Lower lobe of right lung (tissue), 2 donors: ENCODE measurements at places on chromosomes 4 and X. TPM values are rescaled to one million over a fixed set of nuclear protein-coding genes. Genes with fewer than 3 reads are reported as not detected.

CNOT6L gene
- total RNA-seq = 54.1 TPM

LRRC66 gene
- total RNA-seq = 0.21 TPM

DNA sequence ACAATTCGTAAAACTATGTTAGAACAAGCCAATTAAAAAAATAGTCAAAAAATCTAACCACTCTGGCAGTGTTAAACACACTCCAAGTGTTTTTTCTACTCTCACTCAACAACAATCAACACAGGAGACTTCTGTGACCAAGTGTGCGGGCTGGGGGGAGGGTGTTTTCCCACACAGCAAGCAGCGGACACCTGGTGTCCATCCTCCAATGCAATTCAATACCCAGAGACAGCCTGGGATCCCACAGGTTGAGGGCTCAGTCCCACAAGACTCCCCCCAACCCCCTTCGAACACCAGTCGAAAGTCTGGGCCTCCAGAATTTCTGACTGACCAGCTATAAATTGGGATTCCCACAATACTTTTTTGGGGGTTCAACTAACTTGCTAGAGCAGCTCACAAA lies 8.3 kb upstream of the PIM2 start:
- no peak for DNase-seq

- no peak for DNase-seq
Measured at GRCh38 chrX:15815779-15816437, 25.6 kb downstream of the ZRSR2 start.

DNA sequence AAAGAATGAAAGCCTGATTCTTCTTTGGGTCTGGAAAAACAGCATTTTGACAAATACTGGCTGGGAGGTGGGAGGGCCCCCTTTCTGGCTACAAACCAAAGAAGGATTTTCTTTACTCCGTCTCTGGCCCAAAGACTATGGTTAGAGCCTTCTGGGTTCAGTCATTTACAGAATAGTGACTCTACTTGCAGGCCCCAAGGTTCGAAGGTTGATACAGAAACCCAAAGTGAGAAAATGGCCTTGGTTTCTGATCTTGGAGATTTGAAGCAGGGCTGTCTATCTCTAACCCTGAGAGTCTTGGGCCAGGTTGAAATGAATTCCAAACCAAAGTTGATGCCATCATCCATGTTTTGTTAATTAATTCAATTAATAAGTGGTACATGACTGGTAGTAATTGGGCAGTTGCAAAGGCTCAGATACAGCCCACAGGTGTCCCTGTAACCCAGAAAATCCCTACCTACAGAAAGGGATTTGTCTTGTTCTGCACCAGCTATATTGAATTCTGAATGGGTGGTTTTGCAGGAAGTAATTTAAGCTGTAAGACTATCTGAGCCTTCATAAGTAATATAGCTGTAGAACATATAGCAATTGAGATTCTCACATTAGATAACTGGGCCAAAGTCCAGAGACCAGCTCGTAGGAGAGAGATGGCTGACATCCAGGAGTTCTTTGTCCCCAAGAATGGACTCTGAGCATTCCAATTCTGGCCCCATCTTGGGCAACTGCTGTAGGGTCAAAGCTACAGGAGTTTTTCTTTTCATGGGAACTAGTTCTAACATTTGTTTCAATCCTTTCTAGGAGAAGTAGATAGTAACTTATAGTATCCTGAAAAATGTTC lies 34.5 kb downstream of the CHRNA9 start:
- no peak for DNase-seq

DNA sequence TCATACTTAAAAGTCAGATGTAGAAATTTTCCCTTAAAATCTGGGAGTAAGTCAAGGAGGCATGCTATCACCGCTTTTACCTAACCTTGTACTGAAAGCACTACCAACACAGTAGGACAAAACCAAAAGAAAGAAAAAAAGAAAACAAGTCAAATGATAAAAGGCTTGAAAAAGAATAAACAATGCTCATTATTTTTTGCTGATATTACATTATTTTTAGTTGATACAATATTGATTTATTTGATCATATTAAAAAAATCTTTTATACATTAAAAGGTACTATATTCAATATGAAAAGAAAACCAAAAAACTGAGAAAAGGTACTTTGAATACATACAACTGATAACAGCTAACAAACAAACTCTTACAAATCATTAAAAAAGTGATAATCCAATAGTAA lies 164.3 kb downstream of the FAM13A start:
- no peak for DNase-seq

DNA sequence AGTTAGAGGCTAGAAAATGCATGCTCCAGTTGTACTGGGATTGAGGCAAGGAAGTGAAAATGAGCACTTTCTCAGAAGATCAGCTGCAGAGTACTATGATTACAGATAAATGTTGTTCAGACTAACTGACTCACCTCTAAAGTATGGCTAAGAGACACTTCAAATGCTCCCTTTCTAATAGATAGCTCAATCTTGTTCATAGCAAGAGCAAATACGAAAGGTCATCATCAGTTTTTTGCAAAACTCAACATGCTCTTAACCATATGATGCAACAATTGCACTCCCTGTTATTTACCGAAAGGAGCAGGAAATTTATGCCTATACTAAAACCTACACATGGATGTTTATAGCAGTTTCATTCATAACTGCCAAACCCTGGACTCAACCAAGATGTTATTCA lies 838.4 kb upstream of the INTU start:
- no peak for DNase-seq

DNA sequence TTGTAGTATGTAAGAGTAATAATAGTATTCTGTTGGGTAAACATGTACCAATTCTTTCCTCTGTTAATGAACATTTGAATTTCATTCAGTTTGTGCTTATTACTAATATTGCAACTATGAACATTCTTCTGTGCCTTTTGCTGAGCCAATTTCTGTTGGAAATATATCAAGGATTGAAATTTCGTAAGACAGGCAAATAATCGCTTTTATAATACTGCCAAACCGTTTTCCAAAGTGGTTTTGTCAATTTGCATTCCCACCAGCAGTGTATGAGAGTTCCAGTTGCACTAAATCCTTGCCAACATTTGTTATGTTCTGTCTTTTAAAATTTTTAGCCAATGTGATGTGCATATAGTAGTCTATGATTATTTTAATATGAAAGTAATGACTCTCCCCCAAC lies 38.6 kb downstream of the MAGEB17 start:
- DNase-seq = no peak

DNA sequence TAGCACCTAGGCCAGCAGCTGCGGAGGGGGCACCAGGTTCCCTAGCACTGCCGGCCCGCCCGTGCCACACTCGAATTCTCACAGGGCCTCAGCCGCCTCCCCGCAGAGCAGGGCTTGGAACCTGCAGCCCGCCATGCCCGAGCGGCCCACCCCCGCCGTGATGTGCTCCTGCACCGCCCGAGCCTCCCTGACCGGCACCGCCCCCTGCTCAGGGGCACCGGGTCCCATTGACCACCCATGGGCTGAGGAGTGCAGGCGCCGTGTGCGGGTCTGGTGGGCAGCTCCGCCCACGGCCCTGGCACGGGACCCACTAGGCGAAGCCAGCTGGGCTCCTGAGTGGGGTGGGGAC lies 35.4 kb upstream of the ENPP6 start:
- DNase-seq = no peak

DNA sequence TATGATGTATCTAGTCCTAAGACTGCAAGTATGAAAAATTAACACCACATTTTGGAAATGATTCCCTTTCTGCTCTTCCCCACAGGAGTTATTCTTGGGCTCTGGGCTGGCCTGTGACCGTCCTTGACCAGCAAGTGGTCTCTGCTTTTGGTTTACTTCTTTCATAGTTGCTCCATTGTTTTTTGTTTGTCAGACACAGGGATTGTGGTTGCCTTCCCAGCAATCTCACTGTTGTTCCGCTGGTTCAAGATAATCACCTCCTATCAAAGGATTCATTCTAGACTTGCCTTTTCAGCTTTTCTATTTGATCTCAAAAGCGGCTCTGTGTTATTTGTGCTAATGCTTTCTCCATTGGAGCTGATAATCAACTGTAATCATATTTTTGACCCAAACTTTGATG lies 218.8 kb downstream of the MGST2 start:
- no peak for DNase-seq
